ENCODE measurements at places on chromosomes 13 and 19.

DNA sequence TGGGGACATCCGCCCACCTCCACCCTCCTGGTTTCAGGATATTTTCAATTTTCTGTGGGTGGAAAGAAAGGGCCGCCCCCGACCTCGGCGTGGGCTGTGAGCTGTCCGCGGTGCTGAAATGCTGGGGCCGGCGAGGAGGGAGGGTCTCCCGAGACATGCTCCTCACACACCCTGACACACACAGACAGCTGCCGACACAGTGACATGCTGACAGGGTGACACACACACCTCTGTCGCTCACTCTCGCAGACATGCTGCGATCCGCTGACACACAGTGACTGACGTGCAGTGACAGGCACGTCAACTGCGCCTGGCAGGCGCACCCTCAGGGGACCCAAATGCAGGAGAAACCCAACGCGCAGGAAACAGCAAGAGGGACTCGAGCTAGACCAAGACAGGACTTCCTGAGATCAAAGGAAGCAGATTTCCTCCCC lies 25.1 kb upstream of the MEIS3 start:
- no peak for DNase-seq

DNA sequence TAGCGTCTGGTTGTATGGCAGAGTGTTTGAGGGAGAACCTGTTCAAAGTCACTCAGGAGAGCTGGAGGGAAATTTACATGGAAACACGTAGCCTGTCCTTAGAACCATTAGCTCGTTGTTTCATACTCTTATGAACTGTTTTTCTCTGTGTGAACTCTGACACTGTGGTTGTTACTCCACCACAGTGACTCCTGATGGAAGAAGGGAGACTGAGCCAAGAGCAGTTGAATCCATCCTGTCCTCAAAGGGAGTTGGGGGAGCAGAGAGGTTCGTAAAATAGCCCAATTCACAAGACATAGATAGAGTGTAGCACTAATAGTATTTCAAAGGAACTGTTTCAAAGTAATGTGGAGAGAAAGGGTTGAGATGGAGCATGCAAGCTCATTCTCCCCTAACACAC lies 964.8 kb downstream of the PCDH9 start:
- DNase-seq = no peak

DNA sequence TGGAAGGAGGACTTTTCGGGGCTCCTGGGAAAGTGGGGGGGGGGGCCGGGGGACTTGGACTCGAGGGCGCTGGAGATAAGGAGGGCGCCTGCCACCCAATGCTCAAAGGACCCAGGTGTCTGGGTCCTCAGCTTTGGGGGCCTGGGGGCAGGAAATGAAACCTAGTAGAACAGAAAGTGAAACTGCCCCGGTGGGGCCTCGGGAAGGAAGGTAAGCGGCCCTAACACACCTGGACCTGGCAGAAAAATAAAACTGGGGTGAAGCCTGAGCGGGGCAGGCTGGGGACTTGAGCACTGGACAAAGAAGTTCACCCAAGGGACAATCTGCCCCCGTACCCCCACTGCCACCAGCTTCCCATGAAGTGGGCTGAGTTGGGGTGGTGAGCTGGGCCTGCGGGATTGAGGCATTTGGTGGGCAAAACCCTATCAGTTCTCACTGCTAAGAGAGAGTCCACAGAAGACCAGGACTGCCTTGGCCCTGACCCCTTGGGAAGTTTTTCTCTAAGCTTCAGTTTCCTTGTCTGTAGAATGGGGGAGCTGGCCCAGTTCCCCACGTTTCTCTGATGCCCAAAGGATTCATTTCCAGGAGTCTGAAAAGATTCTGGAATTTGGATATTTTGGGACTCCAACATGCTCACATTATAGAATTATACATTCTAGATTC lies 2.3 kb downstream of the PRKD2 start:
- peak; percentile 68 for DNase-seq

- no peak for DNase-seq
Measured at GRCh38 chr19:45780448-45781213, 1.7 kb downstream of the DMPK start.

DNA sequence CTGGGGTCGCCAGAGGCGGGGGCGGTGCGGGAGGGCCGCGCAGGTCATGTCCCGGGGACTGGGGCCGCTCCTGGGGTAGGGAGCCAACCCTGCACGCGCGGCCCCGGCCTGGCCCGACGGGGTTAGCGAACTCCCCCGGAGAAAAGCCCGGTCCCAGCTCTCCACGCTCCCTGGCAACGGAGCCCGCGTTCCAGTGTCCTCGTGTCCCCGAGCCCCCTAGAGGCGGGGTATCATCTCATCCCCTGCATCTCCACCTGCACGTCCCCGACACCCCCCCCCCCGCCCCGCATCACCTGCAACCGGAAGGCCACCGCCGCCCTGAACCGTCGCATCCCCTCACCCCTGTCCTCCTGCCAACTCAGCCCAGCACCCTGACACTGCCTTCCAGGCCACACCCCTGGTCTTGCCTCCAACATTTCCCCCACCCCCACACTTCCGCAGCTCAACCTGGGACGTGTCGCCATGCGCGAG lies 2.7 kb downstream of the WDR88 start:
- no peak for DNase-seq

DNA sequence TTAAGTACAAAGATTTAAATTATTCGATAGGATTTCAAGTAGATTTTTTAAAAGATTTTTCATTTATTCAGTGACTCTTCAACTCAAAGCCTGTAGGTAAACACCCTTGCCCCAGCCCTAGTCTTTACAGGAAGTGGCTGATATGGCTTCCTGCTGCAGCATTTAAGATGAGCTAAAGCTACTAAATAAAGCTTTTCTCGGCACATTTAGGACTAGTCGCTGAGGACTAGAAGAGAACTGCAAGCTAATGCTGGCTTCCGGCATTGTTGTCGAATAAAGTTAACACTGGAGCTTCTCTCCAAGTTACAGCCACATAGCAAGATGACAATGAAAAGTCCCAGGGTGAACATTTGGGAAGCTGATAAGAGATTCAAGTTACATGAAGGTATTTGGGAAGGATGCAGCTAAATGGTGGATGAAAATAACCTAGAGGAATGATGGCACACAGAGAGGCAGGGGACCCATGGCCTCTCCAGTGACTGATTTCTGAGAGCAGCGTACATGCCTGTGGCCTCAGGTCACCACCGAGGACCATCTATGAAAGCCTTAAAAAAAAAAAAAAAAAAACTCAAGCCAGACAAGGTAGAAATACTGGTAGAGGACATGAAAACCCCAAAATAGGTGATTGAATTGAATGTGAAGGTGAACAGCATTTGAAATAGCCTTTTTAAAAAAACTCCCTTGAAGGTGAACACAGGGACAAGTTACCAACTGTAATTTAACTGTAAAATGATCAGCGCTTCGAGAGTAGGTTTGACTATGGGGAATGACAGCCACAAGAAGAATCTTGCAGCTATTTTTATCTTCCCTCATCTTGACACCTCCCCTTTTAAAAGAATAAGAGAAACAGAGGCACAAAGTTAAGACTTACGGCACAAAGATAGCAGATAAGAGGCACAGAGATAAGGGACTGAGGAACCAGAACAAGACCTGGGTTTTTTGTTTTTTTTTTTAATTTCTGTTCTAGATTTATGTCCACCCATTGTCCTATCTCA lies 155.4 kb downstream of the DCT start:
- DNase-seq = no peak

DNA sequence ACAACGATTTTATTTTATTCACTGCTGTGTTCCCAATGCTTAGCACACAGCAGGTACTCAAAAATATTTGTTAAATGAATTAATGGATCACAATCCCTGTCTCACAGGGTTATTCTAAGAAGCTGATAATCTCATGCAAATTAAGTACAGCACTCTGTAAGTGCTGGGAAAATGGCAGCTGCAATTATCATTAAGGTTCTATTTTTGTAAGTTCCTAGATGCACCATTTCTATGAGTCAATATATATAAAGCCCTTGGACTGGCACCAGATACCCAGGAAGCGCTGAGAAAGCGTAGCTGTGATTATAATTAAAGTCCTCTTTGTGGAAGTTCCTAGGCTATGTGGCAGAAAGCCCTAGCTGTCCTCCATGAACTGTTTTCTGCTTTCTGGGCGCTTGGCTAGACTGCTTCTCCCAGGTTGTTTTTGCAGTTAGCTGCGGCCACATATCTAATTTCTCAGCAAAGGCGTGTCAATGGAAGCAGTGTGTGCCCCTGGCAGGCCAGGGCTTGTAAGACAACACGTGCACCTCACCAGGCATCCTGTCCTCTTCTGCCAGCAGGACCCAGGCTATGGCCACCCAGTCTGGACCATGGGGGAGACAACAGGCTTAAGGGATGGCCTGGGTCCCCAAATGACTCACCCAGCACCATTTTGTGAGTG lies 5.2 kb upstream of the SRRM5 start:
- DNase-seq = no peak

DNA sequence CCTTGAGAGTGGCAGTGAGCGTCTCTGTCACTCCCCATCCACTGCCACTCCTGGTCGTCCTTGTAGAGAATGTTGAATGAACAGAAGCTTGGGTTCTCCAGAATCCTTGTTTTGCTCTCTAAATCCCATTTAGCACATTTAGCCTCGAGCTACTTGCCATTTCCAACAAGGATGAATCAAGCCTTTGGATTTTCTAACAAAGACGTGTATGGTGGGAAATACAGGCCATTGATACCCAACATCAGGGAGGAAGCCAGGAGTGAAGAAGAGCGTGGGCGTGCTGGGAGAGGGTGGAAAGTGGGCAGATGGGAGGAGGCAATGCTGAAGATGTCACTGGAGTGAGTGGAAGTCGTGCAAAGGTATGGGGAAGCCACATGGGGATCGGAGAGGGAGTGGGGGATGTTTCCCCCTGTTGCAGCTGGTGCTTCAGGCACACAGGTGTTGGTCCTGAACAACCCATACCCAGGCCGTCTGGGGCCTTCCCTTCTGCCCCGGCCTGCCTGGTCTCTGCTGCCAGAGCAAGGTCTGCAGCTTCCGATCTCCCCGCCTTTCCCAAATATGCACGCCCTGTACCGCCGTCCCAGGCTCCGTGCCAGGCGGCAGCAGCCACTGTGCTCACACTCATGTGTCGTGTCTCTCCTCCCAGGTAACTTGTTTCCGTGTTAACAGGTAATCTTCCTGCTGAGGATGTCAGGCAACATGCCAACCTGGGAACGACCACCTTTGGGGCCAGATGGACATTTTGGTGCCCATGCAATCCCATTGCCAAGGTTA lies 48.7 kb downstream of the ZIC5 start:
- peak; percentile 61 for DNase-seq

DNA sequence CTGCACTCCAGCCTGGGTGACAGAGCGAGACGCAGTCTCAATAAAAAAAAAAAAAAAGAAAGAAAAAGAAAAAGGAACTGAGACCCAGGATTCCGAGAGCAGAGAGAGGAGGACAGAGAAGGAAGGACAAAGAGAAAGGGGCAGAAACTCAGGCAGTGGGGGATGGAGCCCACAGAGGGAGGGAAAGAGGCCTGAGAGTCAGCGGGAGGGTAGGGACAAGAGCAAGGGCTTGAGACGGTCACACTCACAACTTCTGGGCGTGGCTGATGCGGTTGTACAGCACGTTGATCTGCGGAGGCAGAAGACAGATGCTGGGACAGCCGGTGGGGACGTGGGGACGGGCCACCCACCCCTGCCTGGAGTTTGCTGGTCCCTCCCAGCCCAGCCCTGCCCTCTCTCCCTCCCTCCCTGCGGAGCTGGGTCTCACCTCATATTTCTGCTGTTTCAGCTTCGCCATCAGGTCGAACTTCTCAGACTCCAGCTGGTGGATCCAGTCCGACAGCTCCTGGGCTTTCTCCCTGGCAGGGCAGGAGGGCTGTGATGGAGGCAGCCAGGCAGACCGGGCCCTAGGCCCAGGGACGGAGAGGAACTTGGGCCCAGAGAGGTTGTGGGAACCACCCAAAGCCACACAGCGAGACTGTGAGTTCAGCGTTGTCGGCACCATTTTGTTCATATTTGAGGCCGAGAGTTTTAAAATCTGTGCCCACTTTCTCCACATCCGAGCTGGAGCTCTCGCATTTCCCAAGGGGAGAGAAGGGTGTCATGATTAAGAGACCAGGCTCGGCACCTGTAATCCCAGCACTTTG lies 15.2 kb downstream of the TNNT1 start:
- no peak for DNase-seq

- DNase-seq = no peak
Measured at GRCh38 chr13:45542878-45543277, 72.7 kb downstream of the ERICH6B start.

GRCh38 chr13:113205428-113205931 lies 3.0 kb downstream of the PCID2 start:
- no peak for DNase-seq

DNA sequence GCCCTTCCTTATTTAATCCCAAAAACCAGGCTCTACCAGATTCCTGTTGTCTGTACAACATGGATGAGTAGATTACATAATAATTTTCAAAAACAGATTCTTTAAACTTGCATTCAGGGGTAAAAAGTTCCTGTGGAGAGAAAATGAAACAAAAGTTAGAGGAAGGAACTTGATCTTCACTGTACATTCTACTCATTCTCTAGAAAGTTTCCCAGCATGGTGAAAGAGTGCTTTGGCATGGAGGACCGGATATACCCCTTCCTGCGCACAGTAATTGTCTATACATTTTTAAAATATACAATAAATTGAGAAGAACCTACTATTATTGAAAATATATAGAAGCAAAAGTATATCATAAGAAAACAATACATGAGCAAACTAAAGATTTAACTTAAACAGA lies 274.2 kb downstream of the ITGBL1 start:
- DNase-seq = no peak

- DNase-seq = no peak
Measured at GRCh38 chr13:84080748-84081530, 198.7 kb upstream of the SLITRK1 start.

DNA sequence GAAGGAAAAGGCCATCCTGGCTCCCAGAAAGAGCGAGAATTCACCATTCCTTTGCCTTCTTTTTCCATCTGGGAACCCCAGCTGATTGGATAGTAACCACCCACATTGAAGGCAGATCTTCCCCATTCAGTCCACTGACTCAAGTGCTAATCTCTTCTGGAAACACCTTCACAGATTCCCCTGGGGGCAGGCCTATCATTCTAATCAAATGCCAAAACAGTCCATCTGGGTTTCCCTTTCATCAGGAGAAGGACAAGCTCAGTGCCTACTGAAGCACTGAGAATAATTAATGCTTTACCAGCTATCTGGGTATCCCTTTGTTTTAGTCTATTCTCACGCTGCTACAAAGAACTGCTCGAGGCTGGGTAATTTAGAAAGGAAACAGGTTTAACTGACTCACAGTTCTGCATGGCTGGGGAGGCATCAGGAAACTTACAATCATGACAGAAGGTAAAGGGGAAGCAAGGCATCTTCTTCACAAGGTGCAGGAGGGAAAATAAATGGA lies 293.2 kb downstream of the ENOX1 start:
- DNase-seq = no peak

DNA sequence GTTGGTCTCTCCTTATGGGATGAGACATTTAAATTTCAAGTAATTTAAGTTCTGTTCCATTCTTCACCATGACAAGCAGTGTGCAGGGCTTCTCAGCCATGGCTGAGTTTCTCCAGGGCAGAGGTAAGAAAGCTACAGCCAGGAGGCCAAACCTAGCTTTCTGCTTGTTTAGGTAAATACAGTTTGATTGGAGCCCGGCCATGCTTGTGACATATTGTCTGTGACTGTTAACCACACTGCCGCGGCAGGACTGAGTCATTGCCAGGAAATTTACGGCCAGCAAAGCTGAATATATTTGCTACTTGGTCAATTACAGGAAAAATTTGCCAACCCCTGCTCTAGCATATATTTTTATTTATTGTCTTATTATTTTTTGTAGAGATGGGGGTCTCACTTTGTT lies 10.7 kb downstream of the NLRP8 start:
- DNase-seq = no peak

- DNase-seq = no peak
Measured at GRCh38 chr19:54415208-54415900, at the start of gene TTYH1. Gene TTYH1, plus strand, starts transcription at chr19:54415464. Its CDS starts 89 bp downstream, at chr19:54415553.

Measured in NCI-H774 (cell line).